ENCODE measurements at places on chromosomes 6 and 20.

- H3K4me1 ChIP-seq = peaks cover 7% of the 10 kb centered on the region
- no peaks in the 10 kb centered on the region for H3K36me3 ChIP-seq
- no peak for DNase-seq
Measured at GRCh38 chr6:32950449-32950848, 2.4 kb downstream of the HLA-DMA start.

DNA sequence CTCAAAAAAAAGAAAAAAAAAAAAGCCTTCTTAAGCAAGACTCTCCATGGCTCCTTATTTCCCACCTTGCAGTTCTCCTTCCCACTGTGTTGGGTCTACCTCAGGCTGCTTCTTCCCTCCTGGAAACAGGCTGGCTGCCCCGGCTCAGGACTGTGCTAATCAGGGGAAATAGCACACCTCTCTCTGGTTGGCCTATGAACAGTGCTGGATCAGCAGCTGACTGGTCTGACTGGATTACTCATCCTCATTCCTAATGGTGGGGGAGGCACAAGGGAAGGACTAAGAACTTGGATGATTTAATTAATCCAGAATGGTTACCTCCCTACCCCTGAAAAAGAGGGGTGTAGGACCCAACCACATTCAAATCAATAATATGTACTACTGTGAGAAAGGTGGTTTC lies 3.9 kb upstream of the SRSF3 start:
- peaks cover 7% of the 10 kb centered on the region for H3K36me3 ChIP-seq
- H3K4me3 ChIP-seq = no peak overlapping the region
- no peaks in the 10 kb centered on the region for H3K27me3 ChIP-seq
- H3K4me1 ChIP-seq = peaks cover 25% of the 10 kb centered on the region
- no peak for DNase-seq
- H3K27ac ChIP-seq = no peak overlapping the region

GRCh38 chr6:99013145-99013544 lies 65.4 kb upstream of the FBXL4 start:
- H3K27me3 ChIP-seq = no peaks in the 10 kb centered on the region
- H3K27ac ChIP-seq = no peak overlapping the region
- no peak overlapping the region for H3K4me3 ChIP-seq

DNA sequence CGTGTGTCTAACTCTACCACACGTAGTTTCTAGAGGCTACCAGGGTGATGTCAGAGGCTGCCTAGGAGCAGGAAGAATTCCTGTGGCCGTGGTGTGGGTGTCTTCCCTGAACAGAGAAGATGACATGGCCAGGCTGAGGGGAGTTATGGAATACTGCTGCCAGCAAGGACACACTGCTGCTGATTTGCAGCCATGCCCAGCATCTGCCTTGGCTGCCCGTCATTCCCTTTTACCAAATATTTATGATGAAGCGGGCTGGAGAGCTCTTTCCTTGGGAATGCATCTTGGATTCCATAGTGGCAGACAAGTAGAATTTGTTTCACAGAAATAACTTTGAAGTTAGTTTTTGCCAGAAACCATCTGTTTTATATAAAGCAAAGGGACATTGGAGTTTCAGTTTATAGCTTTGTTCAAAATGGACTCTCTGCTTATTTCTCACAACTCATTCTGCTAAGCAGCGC lies 80.8 kb upstream of the VSTM2L start:
- DNase-seq = no peak
- no peaks in the 10 kb centered on the region for H3K27me3 ChIP-seq
- no peak overlapping the region for H3K27ac ChIP-seq
- H3K4me3 ChIP-seq = no peak overlapping the region

DNA sequence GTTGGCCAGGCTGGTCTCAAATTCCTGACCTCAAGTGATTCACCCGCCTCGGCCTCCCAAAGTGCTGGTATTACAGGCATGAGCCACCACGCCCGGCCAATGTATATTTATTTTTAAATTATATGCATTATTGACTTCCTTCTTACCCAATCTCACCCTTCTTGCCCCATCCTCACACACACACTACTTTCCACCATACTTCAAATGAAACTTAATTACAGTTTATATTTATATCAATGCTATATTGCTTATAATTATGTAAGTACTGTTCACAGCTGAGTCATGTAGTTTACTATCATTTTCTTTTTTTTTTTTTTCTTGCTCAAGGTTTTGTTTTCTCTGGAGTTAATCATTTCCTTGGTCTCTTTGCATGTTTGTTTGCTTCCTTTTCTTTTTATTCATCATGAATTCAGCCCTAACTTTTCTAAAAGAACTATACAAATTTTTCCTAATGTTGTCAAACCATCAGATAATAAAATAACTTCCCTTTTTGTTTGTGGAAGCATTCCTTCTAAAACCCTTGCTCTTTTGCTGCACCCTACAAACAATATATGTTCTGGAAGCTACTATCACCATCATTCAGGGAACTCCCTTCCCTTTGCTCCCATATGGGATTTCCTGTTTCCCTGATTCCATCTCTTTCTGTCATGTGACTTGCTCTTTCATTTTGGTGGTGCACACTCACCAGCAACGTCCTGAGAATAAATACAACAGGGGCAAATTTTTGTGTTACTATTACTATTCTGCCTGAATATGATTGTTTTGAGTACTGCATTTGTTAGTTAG lies 201.7 kb upstream of the SASH1 start:
- no peaks in the 10 kb centered on the region for H3K36me3 ChIP-seq
- no peaks in the 10 kb centered on the region for H3K4me1 ChIP-seq
- no peak overlapping the region for H3K27ac ChIP-seq

DNA sequence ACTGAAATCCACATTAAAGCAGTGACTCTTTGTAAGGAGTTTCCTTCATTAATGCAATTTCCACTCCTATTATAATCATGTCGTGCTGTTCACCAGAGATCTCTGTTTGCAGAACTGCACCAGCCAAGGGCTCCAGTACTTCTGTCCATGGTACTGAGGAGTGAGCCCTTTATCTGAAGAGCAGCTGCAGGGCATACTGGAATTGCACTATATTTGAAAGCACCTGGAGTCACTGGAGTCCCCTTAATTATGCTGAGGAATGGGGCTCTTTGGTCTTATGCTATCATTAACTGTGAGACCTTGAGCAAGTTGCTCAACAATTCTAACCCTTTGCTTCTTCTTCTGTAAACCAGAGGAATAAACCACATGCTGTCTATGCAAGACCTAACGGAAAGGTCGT lies 61.7 kb upstream of the NUP153 start:
- H3K27ac ChIP-seq = no peak overlapping the region
- no peaks in the 10 kb centered on the region for H3K4me1 ChIP-seq
- peak; percentile 37 for DNase-seq
- H3K4me3 ChIP-seq = no peak overlapping the region

DNA sequence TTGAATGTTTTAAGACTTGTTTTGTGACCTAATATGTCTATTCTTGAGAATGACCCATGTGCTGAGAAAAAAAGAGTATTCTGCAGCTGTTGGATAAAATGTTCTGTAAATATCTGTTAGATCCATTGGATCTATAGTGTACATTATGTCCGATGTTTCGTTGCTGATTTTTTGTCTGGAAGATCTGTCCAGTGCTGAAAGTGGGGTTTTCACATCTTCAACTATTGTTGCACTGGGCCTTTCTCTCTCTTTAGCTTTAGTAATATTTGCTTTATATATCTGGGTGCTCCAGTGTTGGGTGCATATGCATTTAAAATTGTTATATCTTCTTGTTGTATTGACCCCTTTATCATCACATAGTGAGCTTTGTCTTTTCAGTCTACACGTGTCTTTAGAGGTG lies 5.7 kb upstream of the SIRPB2 start:
- peaks cover 14% of the 10 kb centered on the region for H3K4me1 ChIP-seq
- H3K27me3 ChIP-seq = peaks cover 17% of the 10 kb centered on the region
- DNase-seq = no peak
- no peaks in the 10 kb centered on the region for H3K36me3 ChIP-seq
- H3K4me3 ChIP-seq = no peak overlapping the region

DNA sequence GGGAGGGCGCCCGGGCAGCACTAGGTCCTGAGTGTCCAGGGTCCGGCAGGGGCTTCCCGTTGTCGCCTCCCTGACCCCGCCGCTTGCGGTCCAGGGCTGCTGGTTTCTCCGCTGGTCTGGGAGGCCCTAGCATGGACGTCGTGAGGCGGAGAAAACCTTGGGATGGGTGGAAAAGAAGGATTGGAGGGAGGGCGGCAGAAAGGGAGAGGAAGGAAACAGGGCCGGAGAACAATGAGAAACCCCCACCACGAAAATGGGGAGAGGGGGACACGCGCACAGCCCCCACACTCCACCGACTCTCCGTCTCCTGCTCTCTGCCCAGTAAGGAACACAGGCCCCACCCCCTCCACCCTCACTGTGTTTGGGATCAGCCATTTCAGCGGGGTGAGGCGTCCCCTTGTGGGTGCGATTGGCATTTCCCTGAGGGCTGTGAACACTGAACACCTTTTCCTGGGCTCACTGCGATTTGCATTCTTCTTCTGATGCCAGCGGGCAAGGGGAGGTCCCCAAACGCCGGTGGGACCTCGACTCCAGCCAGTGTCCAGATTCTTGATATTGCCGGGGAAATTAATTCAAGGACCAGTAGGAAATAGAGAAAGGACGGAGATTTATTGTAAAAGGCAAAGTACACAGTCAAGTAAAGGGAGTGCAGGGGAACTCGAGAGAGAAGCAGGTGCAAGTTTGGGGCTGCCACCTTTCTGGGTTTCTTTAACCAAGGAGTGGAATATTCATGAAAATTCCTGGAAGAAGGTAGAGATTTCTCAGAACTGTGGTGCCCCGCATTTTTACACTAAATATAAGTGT lies 3.3 kb upstream of the RAET1G start:
- no peak overlapping the region for H3K27ac ChIP-seq
- DNase-seq = peak; percentile 75
- H3K36me3 ChIP-seq = no peaks in the 10 kb centered on the region
- H3K4me1 ChIP-seq = peaks cover 7% of the 10 kb centered on the region
- H3K27me3 ChIP-seq = peaks cover 39% of the 10 kb centered on the region

GRCh38 chr6:115544765-115545671 lies 515.7 kb downstream of the FRK start:
- H3K4me1 ChIP-seq = no peaks in the 10 kb centered on the region
- H3K4me3 ChIP-seq = no peak overlapping the region
- no peak overlapping the region for H3K27ac ChIP-seq
- no peaks in the 10 kb centered on the region for H3K36me3 ChIP-seq
- H3K27me3 ChIP-seq = no peaks in the 10 kb centered on the region

DNA sequence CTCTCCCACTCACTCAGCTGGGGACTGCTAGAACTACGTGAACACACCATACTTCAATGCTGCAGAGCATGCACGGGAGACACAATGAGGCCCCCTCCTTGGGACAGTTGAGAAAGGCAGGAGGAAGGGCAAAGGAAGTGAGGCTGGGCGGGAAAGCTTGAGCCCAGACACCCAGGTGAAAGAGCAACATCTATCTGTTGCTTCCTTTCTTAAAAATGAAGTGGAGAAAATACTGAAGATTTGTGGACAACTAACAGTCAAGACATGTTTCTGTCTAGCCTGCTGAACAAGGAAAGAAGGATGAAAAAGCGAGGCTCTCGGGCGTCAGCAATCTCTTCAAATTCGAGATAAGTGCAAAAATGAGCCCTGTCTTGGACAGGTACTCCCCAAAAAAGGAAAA lies 3.0 kb upstream of the NNAT start:
- peaks cover 45% of the 10 kb centered on the region for H3K36me3 ChIP-seq
- no peak overlapping the region for H3K27ac ChIP-seq
- no peaks in the 10 kb centered on the region for H3K4me1 ChIP-seq
- no peaks in the 10 kb centered on the region for H3K27me3 ChIP-seq
- no peak overlapping the region for H3K4me3 ChIP-seq

- peaks cover 3% of the 10 kb centered on the region for H3K36me3 ChIP-seq
- H3K27me3 ChIP-seq = no peaks in the 10 kb centered on the region
- DNase-seq = no peak
- peak overlapping the region; percentile 46 for H3K27ac ChIP-seq
Measured at GRCh38 chr6:35343092-35343834, 905 bp downstream of the PPARD start.

DNA sequence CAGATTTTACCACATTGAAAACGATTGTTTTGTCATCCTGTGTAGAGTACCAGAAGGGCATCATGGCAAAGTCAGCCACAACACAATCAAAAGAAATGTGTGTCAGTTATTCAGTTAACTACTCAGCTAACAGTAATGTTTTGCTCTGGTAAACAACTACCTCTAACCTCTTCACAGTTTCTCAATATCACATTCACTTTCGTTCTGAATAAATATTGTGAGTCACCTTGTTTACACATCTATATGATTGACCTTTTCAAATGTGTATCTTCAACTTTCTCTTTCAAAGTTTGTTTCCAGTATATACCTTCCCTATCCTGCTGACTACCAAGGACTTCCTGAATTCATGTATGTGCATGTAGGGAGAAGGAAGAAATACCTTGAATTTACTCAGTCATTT lies 216.6 kb upstream of the UFL1 start:
- H3K27ac ChIP-seq = no peak overlapping the region
- H3K36me3 ChIP-seq = no peaks in the 10 kb centered on the region

DNA sequence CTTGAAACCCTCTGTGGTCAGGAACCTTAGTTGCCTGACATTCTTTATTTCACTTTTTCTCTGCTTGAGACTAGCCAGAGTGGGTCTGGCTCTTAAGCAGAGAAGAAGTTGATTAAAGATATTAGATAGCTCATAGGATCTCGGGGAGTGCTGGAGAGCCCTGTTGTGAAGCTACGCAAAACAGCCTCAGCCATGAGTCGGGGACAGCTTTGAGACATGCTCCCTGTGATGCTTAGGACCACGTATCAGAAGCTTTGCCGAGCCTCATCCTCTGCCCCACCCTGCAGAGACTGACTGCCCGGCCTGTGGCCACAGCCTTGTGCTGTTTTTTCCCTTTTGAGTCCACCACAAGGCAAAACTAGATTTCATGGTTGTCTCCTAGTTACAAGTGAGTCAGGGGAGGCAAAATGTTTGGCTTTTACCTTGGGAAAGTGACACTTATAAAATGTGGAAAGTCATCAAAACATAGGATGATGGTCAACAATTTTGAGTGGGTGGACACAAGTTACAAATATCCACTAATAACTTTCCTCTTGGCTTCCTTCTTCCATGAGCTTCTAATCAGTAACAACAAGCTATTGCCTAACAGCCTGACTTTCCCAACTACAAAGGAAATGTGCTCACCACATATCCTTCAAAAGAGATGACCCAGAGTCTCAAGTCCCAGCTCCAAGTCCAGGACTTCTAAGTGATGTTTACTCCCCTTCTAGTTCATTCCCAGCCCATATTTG lies 108.4 kb downstream of the JAG1 start:
- H3K4me3 ChIP-seq = no peak overlapping the region
- H3K27ac ChIP-seq = no peak overlapping the region
- peaks cover 7% of the 10 kb centered on the region for H3K4me1 ChIP-seq
- no peak for DNase-seq
- no peaks in the 10 kb centered on the region for H3K27me3 ChIP-seq

DNA sequence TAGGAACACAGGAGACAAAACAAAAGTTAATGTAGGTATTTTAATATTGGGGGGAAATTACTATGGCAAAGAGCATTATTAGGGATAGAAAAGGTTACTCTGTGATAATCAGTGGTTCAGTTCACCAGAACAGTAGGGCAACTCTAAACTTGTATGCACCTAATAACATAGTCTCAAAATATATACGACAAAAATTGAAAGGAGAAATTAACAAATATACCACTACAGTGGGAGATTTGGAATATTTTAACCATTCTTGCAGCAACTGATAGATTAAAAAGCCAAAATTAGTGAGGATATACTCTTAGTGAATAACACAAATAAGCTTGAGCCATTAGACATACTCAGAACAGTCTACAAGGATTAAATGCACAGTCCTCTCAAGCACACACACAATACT lies 11.0 kb downstream of the ARMC12 start:
- H3K36me3 ChIP-seq = no peaks in the 10 kb centered on the region
- no peak for DNase-seq
- no peak overlapping the region for H3K4me3 ChIP-seq

Measured in DND-41 (cell line).